NCI-H460 (cell line): ENCODE measurements at places on chromosomes 7 and 10. TPM values are rescaled to one million over a fixed set of nuclear protein-coding genes. Genes with fewer than 3 reads are reported as not detected.

The NEUROD6 gene
- not detected in 2 replicates for total RNA-seq

The RBP3 gene
- total RNA-seq = not detected in 2 replicates

The FBH1 gene
- total RNA-seq = 30.8 and 37.9 TPM in 2 replicates

The TPK1 gene
- 22.8 and 29.4 TPM in 2 replicates for total RNA-seq
